ENCODE measurements at places on chromosomes 6 and 20.
A peak's percentile ranks its signal among the peaks of the same experiment; 100 is the strongest.

- no peak for DNase-seq
Measured at GRCh38 chr6:30258204-30258603, 45.0 kb upstream of the TRIM26 start.

- no peak for DNase-seq
Measured at GRCh38 chr6:131654326-131654725, 17.2 kb downstream of the ENPP3 start.

DNA sequence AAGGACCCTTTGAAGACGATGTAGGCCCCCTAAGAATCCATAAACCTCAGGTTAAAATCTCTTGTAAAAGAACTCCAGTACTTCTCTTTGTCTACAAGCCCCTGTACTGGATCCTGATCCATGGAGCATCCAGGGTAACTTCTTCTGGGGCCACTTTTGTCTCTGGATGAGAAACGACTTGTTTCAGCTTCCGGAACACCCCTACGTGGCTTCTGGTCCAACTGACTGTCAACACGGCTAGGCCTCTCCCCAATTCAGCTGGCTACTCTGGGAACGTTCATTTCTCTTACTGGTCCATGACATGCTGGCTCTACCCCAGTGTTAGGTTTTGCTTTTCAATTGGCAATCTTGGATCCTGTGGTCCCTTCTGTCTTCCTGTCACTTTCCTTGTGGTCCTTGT lies 198.0 kb downstream of the BACH2 start:
- DNase-seq: no peak

- DNase-seq: peak; percentile 20
Measured at GRCh38 chr6:106163966-106164877, 78.1 kb downstream of the PRDM1 start.

- no peak for DNase-seq
Measured at GRCh38 chr6:17741507-17741906, 34.8 kb upstream of the NUP153 start.
